GM13977 (cell line): ENCODE measurements at places on chromosomes 7 and 10.

DNA sequence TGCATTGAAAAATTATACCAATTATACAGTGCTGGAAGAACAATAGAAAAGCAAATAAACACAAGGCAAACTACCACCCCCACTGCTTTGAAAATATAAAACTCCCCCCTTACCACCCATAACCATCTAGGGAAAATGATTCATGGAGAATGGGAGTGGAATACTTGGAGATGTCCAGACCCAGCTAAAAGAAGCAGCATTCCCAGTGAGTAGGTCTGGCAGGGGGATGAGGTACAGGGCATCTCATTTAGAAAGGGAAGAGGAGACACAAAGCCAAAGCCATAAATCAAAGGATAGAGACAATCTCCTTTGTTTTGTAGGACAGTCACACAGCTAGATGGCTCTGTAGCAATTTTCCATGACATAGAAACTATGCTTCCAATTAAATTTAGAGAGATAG is 36.0 kb upstream of the DGKI start:
- DNase-seq = no peak

DNA sequence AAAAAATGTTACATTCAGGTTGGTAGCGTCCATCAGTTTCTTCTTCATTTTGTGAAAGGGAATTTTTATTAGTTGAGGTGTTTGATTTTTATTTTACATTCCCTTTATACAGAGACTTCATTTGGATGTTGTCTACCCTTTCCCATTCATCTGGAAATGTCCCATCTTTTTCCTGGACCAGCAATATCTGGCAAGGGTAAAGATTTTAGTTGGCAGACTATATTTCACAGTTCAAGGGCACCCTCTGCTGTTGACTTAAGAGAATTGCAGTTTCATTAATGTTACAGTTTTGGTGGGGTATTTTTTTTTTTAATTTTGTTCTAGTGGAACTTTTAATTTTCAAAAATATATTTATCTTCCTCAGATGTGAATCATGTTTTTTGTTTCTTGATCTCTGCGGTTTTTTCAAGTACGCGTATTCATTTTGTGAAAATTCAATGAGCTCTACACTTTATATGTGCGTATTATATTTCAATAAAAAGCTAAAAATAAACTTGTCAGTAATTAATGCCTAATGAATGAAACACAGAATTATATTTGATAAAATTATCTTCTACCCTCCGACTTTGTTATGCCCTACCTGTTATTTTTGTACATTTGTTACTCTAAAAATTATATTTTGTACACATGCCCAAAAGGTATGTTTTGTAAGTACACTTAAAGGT is 97.9 kb upstream of the KLF14 start:
- peak; percentile 58 for DNase-seq

DNA sequence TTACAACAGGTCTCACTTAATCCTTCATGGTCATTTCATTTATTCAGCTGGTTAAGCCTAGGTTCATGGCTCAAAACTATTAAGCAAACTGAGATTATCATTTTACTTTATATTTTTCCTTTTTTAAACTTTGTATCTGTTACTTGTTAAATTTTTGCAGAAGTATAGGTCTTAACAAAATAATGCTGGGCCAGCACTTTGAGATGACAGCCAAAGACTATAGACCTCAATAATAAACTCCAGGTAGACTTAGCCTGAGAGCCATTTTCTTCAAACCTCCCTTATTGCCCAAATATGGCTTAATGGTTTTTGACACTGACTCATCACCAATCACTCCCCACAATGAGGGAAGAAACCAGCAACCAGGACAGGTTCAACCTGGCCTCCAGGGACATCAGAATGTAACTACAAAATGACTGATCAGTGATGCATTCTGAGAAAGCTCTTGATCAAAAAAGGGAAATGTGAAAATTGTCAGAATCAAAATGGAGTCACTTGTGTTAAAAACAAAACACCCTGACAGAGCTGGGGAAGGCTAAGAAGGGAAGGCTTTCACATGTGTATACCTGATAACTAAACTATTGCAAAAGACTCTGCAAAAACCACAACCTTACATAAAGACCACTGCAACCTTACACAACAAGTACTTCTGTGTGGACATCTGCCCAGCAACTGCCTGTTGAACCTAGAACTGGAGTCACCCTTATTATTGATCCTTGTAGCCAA is 2.1 kb upstream of the CCDC126 start:
- peak; percentile 85 for DNase-seq

DNA sequence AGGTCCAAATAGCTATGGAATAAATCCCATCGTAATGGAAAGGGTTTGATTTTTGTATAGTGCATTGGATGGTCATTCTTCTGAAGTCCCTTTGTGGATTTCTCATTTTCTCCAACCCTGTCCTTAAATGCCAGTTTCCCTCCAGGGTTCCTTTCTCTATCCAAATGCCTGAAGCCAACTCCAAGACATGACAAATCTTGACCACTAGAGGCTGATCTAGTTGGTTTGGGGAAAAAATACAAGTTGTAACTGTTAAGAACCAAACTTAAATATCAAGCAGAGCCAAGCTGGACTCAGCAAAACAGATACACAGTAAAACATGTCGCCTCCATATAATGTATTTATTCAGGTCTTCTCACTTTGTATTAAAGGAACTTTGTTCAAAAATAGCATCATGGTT is 28.7 kb downstream of the FRMD4A start:
- DNase-seq = no peak
